ENCODE measurements at places on chromosomes 6 and 20. TPM values are rescaled to one million over a fixed set of nuclear protein-coding genes. Genes with fewer than 3 reads are reported as not detected.

The ZBTB12 gene
- 1.9 TPM for total RNA-seq

The ZNF311 gene
- total RNA-seq: 0.37 TPM

The ENPP1 gene
- 3.0 TPM for total RNA-seq

The BMP7 gene
- 3.7 TPM for total RNA-seq

The CYP39A1 gene
- 4.8 TPM for total RNA-seq

The LHFPL5 gene
- total RNA-seq: not detected

The SLC4A11 gene
- total RNA-seq: 0.14 TPM

The TRAM2 gene
- total RNA-seq: 13.3 TPM

The MEI4 gene
- 0.69 TPM for total RNA-seq

The HLA-DQB2 gene
- total RNA-seq: 26.4 TPM

DNA sequence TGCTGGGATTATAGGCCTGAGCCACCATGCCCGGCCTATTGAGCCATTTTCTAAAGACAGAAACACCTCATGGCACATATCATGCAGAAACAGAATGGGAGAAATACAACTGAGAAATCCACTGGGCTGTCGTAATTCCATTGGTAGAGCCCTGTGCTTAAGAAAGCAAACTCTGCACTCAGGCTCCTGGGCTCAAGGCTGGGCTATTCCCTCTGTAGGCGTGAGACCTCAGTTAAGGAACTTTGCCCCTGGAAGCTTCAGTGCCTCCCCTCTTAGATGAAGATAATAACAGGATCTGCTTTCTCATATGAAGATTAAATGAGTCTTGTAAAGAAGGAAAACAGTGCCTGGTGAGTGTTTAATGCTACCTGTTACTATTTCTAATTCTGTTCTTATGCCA lies 120.3 kb downstream of the PXDC1 start:
- no peaks in the 10 kb centered on the region for H3K4me1 ChIP-seq
- H3K27me3 ChIP-seq: no peaks in the 10 kb centered on the region
- DNase-seq: no peak
- no peak overlapping the region for H3K4me3 ChIP-seq

- no peak overlapping the region for H3K4me3 ChIP-seq
- H3K27me3 ChIP-seq: no peaks in the 10 kb centered on the region
- no peak for DNase-seq
- H3K27ac ChIP-seq: no peak overlapping the region
- no peaks in the 10 kb centered on the region for H3K4me1 ChIP-seq
- H3K36me3 ChIP-seq: peaks cover 16% of the 10 kb centered on the region
Measured at GRCh38 chr20:4896971-4897497, 104.3 kb downstream of the SLC23A2 start.

DNA sequence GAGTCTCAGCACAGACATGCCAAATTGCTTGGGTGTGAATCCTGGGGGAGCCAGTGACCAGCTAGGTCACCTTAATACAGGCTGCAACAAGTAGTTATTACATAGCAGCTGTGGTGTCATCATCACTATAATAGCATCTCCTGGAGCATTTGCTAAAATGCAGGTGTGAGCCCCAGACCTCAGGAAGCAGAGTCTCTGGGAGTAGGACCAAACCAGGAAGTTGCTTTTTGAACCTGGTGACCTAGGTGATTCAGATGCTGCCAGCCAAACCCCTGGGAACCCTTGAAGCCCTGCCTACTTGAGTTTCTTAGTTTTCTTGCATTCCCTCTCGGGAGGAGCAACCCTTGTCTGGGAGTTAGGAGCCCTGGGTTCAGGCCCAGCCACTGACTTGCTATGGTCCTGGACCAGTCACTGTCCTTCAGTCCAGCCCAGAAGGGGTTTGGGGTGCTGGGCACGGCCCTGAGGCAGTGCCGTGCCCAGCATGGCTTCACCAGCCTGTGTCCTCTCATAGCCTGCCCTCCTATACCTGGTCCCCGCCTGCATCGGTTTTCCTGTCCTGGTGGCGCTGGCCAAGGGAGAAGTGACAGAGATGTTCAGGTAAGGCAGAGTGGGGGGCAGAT lies 39.3 kb upstream of the ID1 start:
- H3K4me1 ChIP-seq: peaks cover 5% of the 10 kb centered on the region
- no peak overlapping the region for H3K27ac ChIP-seq
- H3K4me3 ChIP-seq: no peak overlapping the region
- peaks cover 68% of the 10 kb centered on the region for H3K36me3 ChIP-seq
- no peak for DNase-seq

DNA sequence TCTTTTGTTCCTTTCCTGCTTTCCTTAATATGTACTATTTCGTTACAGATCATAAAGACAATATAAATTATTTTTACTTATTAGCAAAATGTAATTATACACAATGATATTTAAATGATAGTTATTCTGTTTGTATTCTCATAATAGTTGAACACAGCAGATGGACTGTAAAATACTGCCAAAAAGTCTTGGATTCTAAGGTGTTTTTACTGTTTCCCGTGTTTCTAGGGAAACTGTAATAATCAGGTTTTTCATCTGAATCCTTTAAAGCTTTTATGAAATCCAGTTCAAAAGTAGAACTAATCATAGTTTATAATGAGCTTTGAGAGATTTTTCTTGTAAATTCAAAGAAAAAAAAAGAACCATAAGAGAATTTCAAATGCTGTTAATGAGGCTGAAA lies 148.4 kb downstream of the GRIK2 start:
- DNase-seq: no peak
- no peak overlapping the region for H3K27ac ChIP-seq
- no peaks in the 10 kb centered on the region for H3K4me1 ChIP-seq
- no peaks in the 10 kb centered on the region for H3K27me3 ChIP-seq
- no peak overlapping the region for H3K4me3 ChIP-seq

DNA sequence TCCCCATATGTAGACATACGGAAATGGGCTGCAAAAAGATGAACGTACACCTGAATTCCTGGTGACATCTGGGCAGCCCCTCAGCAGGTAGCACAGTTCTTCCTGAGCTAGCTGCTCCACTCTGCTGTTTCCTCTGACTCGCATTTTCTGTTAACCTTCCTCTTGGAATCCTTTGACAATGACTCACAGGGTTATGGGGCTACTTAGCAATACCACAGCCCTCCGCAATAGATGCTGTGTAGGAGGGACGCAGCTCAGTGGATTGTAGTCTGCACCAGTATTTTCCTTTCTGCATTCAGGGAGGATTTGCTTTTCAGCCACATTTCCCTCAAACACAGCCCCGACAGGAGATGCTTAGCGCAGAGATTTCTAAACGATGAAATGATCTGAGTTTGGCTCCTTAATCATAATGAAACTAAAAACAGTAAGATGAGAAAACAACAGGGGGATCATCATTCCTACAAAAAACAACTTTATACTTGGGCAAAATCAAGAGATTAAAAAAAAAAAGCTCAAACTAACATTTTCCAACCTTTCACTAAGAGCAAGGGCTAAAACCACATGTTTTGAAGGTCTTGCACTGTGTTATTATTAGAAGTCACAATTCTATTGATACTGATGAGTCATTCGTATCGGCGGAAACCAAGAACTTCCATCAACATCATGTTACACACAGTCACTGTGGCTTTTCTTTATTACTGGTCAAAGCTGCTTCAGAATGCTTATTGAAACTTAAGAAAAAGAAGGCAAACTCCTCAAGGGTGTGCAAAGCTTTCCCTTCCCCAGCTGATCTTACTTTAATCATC lies 12.2 kb downstream of the BACH2 start:
- no peaks in the 10 kb centered on the region for H3K36me3 ChIP-seq
- peaks cover 11% of the 10 kb centered on the region for H3K4me1 ChIP-seq
- no peak for DNase-seq
- no peaks in the 10 kb centered on the region for H3K27me3 ChIP-seq
- no peak overlapping the region for H3K4me3 ChIP-seq

DNA sequence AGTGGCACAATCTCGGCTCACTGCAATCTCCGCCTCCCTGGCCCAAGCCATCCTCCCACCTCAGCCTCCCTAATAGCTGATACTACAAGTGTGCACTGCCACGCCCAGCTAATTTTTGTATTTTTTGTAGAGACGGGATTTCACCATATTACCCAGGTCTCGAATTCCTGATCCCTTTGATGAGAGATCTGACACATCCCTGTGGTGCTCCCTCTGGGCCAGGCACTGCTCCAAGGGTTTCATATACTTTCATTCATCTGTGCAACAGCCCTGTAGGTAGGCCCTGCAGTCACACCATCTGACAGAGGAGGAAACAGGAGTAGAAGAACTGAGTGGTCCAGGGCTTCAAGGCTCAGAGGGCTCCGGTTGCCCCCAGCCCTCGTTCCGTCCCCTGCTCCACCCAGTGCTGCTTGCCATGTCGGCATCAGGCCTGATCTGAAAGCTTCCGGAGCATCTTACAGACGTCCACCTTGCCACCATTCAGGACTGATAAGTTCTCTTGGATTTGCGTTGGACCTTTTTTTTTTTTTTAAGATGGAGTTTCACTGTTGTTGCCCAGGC lies 3.3 kb downstream of the ZGPAT start:
- H3K36me3 ChIP-seq: peaks cover 61% of the 10 kb centered on the region
- peaks cover 22% of the 10 kb centered on the region for H3K4me1 ChIP-seq
- H3K27ac ChIP-seq: no peak overlapping the region
- no peaks in the 10 kb centered on the region for H3K27me3 ChIP-seq

DNA sequence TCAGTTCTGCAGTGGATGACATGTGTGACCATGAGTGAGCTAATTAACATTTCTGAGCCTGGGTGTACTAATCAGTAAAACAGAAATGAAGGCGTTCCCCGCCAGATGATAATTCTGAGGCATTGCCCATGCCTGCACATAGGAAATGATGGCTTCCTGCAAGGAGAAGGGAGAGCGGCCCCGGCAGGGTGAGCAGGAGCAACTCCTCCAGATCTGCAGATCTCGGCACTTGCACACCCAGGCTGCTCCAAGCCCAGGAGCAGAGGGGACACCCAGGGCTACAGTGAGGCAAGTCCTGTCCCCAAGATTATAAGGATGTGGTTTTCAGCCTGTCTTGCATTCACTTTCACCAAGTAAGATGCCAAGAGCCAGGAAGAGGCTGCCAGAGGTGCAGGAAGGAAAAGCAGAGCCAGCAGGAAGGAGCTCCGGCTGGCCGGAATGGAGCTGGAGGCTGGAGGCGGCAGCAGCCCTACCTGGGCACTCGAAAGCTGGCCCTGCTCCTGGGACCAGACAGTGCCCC lies 177.5 kb upstream of the CST7 start:
- H3K4me3 ChIP-seq: no peak overlapping the region
- H3K27ac ChIP-seq: no peak overlapping the region
- no peak for DNase-seq
- no peaks in the 10 kb centered on the region for H3K36me3 ChIP-seq
- H3K27me3 ChIP-seq: no peaks in the 10 kb centered on the region

GRCh38 chr6:106579281-106579680 lies 50.0 kb downstream of the RTN4IP1 start:
- H3K4me3 ChIP-seq: no peak overlapping the region
- H3K36me3 ChIP-seq: peaks cover 34% of the 10 kb centered on the region
- H3K4me1 ChIP-seq: no peaks in the 10 kb centered on the region

GRCh38 chr6:45479834-45480751 lies 102.4 kb upstream of the SUPT3H start:
- H3K4me1 ChIP-seq: no peaks in the 10 kb centered on the region
- no peaks in the 10 kb centered on the region for H3K36me3 ChIP-seq
- H3K27ac ChIP-seq: no peak overlapping the region
- no peaks in the 10 kb centered on the region for H3K27me3 ChIP-seq
- DNase-seq: no peak

DNA sequence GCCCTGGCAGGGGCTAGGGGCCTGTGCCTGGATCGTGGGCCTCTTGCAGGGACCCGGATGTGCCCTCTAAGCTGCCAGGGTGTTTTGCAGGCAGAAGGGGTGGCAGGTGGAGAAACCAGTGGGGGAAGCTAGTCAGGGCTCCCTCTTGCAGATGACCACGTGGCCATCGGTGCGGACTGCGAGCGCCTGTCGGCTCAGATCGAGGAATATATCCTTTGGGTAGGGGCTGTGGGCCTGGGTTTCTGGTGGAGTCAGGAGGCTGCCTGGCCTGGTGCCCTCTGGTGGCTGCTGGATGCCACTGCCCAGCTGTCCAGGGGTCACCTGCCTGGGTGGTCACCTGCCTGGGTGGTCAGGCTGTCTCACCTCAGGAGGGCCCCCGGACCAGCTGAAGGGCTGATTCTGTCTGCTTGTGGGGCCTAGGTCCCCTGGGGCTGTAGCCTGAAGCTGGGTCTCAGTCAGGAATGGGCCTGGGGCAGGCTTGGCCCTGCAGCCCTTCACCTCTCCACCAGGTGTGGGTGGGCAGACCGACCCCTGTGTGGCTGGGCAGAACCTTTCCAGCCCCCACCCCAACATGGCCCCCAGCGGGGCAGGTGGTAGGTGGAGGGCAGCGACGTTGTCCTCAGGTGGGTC lies 6.7 kb downstream of the TCEA2 start:
- H3K27ac ChIP-seq: no peak overlapping the region
- H3K36me3 ChIP-seq: peaks cover 20% of the 10 kb centered on the region
- H3K27me3 ChIP-seq: no peaks in the 10 kb centered on the region
- no peak overlapping the region for H3K4me3 ChIP-seq
